Gastroesophageal sphincter (tissue), 4 donors: ENCODE measurements at places on chromosomes 12 and 14.

DNA sequence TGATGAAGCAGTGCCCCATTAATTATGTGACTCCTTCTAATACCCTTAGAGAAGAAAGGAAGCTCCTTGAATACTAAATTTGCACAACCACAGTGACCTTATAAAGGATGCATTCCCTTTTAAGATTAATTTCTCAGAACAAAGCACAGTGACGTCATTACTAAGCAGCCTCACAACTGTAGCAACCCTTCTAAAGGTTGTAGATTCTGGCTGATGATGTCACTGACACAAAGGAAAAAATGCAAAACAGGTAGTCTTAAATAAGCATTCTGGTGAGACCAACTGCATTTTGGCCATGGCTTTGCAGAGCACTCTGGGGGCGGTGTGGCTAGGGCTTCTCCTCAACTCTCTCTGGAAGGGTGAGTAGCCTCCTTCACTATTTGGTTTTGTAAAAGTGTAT is 38.4 kb upstream of the OR4E1 start:
- ATAC-seq, result no peak

DNA sequence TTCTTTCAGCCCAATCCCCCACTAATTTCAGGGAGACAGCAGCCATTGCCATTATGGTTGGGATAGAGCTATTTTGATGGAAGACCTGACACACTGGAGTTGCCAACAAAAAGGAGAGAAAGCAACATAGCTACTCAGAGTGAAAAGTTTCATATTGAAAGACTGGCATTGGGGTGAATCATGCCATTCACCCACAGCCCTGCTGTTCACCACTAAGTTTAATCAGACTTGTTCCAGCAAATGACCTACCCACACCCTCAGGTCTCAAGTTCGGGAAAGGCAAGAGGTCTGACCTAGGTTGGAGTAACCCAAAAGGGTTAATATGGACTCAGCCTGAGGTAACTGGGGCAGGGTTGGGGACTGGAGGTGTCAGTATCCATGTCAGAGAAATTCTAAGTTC is 169.2 kb downstream of the PAWR start:
- no peak for ATAC-seq

GRCh38 chr12:113823016-113823415 is 143.1 kb downstream of the RBM19 start:
- no peak for ATAC-seq

DNA sequence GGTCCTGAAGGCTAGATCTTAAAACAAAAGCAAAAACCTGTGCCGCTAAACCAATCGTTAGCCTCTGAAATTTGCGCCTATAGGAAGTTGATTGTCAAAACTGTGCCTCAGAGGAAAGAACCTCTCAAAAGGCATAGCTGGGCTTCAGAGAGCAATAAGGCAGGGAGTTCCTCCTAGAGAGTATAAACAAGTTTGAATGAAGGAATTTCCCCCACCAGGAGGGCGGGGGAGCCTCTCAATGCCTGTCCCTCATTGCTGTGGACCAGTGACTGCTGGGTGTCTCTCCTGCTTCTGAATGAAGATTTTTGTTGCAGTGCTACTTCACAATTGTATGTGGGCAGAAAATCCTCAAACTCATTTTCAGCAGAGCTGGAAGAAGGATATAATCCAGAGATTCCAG is 88.6 kb downstream of the KCNK10 start:
- no peak for ATAC-seq

- ATAC-seq, result no peak
Measured at GRCh38 chr14:51119411-51120051, 24.6 kb upstream of the TRIM9 start.

- ATAC-seq, result no peak
Measured at GRCh38 chr14:99521176-99522024, 40.2 kb downstream of the CCNK start.

- no peak for ATAC-seq
Measured at GRCh38 chr12:118102609-118103008, 1.2 kb downstream of the VSIG10 start.

DNA sequence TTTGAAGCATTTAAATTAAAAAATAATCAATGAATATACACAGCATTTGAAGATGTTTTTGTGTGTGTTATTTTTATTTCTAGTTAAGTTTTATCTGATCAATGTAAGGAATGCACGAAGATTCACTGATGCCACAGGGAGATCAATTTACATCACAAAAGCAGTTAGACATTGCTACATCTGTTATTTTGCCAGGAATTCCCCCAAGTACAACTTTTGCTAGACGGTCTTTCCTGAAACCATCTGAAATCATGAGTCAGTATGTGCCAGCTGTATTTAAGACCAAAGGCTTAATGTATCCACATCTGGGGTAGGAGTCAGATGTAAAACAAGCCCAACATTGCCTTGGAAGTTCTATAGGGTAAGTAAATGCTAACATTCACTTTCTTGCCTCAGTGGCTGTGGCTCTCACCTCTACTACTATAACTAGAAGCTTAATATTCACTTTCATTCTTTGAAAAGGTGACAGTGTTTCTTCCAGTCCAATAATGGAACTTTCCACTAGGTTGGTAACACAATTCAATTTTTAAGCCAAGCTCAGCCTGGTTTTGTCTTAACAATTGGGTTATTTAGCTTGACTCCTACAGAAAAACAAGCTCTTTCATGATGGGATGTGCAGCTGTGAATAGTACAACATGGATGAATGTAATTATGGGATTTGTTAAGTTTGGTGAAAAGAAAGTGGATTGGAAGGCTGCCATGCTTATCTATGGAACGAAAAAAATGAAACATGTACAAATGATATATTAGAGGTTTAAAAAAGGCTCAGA is 385.4 kb upstream of the TMEM132C start:
- no peak for ATAC-seq

GRCh38 chr12:52390739-52391617 is 5.5 kb upstream of the KRT84 start:
- no peak for ATAC-seq

DNA sequence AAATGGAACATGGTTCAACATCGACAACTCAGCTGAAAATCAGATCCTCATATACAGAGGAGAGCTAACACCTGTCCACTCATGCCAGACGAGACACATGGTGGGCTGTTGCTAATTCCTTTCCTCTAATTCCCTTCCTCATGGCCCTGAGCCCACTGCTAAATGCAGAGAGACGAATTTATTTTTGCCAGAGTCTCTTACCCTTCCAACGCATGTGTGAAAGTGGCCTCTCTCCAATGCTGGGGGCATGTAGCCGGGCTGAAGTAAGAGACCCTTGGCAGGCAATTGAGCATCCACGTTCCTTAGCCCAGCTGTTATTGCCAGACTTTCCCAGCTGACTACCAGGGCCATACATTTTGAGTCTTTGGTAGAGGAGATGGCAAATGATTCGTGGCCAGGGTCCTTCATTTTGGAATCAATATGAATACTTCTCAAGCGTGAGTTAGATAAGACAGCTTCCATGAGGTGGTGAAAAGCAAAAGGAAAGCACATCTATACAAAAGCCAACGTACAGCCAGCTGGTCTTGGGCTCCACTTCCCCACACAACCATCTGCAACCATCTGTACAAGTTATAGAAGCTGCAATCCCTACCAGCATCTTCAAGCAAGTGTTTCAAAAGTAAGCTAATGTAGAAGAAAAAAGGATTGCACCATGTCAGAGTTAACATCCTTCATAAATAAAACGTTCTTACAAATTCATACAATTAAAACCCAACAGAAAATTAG is 28.6 kb downstream of the CORO1C start:
- no peak for ATAC-seq

- ATAC-seq, result no peak
Measured at GRCh38 chr12:132342251-132343227, 13.2 kb upstream of the GALNT9 start.

- peak; percentile 42 for ATAC-seq
Measured at GRCh38 chr12:27970401-27971120, 2.0 kb downstream of the PTHLH start.

- ATAC-seq, result no peak
Measured at GRCh38 chr14:48086516-48086915, 411.1 kb upstream of the MDGA2 start.

DNA sequence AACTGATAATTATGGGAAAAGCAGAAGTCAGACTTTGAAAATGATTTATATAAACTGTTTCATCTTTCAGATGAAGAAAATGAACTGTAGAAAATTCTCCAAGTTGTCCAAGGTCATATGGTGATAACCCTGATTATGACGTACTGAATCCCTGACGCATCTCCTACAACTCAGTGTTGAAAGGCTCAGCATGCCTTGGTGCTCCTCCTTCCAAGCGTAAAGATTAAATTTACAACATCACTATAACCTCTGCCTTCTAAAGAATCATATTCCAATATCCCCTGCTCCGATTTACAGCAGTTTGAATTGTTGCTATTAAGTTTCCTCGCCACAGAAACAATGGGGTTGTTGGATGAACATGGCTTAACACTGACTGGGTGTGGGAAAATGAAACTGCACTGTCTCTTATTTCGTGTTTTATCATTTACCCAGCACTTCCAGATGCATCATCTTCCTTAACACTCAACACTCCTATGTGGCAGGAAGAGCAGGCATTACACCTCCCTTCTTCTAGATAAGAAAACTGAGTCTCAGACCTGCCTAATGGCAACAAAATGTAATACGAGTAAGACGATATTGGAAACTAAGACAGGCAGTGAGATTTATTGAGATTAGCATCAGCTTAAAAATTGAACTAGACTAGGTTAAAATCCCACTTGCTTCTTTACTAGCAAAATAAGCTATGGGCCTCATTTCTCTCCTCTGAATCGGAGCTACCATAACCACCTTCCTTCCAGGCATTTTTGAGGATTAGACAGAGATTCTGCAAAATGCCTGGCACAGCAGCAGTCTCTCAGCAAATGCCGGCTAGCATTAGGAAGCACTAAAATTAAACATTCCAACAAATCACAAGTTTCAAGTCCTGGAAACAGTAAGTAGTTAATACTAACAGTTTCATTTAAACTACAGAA is 74.2 kb downstream of the PPM1H start:
- no peak for ATAC-seq

DNA sequence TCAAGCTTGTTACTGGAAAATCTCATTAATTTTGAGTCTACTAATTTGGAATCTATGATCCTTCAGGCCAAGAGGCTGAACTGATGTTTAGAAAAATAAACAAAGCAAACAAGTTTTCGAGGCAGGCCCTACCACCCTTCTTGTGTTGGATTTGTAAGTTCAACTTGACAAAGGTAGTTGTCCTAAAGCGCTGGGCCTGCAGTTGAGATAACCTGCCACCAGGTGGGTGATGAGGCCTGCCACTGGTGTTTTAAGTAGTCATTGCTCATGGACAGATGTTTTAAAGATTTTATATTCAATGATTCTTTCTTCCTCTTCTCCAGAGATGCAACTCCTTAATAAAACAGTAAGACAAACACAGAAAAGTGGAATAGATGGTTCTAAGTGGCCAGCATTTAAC is 19.4 kb downstream of the ACVRL1 start:
- no peak for ATAC-seq

- no peak for ATAC-seq
Measured at GRCh38 chr14:68922201-68922621, 56.9 kb downstream of the ACTN1 start.

DNA sequence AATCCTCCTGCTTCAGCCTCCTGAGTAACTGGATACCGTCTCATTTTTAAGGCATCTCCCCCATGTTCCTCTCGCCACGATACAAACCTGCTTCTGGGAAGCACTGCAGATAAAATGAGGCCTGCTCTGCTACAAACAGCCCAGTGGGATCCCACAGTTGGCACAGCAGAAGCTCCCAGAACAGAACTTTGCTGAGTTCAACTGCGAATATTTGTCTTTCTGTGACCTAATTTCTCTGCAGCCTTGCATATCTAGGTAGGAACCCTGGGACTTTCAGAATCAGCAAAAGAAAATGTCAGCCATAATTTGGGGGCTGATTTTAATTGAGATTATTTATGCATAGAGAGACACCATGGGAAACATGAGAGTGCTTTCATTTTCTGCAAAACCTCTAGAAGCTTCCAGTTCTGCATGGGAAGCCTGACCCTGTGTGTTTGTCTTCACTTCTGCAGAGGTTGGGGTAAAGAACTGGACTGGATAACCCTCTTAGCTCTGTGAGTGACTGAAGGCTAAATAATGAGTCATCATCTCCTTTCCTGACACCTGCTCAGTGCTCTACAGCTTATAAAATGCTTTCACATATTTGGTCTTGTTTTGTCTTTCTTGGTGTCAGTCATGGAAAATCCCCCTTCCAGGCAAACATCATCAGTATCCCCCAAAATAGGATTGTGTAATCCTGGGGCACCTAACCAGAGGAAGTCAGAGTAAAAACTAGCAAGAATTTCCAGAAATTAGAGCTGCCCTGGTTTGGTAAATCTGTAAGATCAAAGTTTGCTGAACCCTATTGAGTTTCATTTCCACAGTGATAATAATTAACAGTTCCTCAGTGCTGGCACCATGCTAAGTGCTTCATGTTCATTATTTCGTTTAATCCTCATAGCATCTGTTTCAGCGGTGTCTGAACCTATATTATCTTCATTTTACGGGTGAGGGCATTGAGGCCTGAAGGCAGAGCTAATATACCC is 185.8 kb downstream of the SLC15A4 start:
- ATAC-seq, result no peak

- no peak for ATAC-seq
Measured at GRCh38 chr12:8547645-8548044, 6.9 kb upstream of the CLEC4E start.

DNA sequence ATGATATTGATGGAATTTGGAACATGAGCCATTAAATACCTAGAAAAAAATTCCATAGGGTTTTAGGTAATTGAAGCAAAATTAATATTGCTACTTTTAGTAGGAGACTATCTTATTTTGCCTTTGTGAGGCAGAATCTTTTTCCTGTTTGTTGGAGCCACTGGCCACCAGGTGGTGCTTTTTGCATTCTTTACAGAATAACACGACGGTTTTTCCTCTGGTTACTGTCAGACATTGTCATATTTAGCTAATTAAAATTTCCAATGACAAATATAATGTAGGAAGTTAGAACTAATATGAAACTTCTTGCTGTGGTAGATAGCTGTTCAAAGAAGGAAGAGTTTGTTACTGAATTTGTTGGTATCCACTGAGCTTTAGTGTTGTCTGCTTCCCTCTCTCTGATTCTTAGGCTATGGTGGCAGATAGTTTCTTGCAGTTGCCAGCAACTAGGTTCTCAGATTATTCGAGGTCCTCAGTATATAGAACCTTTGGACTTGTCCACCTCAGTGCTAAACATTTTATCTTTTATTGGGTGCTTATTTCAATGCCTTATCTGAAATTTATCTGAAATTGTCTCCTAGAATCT is 25.7 kb downstream of the RAB21 start:
- ATAC-seq, result no peak

GRCh38 chr14:104557086-104557485 is 22.5 kb upstream of the C14orf180 start:
- no peak for ATAC-seq

DNA sequence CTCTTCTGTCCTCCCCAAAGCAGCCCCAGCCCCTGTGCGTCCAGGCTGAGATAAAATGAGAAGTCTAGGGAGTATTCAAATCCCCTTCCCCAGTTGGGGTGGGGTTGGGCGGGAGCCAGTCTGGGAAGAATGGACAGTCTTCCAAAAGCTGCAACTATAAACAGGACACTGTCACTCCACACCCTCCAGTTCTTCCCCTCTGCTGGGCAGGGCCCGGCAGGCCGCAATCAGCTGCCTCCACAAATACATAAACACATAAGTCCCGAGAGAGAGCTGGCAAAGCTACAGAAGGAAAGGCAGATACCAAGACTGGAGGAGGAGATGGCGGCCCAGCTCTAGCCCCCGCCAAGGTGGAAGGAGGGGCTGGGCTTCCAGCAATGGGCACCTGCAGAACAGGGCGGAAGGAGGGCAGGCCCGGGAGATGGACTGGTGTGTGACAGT is 12.7 kb downstream of the LTBP2 start:
- ATAC-seq, result peak; percentile 48

GRCh38 chr12:112191840-112192321 is 66.5 kb downstream of the TRAFD1 start:
- no peak for ATAC-seq
